NCI-H1694 treated with DMSO at 0.1 percent for 48 hours (cell line): ENCODE measurements at places on chromosomes 6 and 20.
A peak's percentile ranks its signal among the peaks of the same experiment; 100 is the strongest.

DNA sequence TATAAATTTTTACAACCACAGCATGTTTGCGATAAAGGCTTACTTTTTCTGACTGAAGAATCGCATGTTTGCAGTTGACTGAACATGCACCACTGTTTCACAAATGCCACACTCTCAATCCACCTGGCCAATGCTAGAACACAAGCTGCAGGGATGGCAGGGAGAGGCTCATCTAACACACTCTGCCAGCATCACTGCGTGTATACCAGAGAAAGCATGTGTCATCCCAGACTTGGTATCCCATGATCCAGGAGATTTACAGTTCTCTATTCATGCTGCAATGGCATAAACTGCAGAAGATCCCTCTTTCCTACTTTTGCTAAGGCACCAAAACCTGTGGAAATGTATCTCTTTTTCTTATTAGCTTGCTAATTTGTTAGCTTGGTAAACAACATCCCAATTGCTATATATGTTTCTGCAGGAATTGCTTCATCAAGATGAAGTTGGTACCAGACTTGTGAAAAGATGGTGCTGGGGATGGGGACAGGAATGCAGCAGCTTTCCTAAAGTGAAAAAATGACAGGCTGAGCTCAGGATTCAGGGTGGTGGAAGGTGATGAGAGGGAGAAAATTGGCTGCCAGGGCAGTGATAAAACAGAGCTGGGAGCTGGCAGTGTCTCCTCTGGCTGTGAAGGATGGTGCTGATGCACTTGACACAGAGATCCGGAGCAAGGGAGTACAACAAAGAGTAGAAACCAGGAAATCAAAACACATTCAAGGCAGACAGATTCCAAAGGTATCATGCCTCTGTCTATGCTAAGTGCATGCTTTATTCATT, 186.9 kb downstream of the HIVEP2 start:
- no peak for DNase-seq

DNA sequence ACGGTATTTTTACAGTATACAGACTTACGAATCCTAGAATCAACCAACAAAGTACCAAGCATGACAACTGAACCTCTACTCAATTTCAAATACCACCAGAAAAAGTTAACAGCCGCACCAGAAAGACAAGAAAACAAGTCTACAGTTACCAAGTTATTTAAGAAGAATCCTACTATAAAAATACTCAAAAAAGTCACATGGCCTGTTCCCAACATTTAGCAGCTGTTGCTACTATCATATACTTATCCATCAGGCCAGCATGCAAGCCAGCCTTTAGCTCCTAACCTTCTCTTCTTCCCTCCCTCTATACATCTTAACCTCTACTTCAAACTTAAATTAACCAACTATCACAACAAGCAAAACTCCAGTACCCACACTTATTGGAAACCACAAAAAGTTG, 1.9 kb downstream of the SYNCRIP start:
- DNase-seq = no peak

GRCh38 chr6:35698858-35699257, 10.1 kb upstream of the FKBP5 start:
- no peak for DNase-seq

DNA sequence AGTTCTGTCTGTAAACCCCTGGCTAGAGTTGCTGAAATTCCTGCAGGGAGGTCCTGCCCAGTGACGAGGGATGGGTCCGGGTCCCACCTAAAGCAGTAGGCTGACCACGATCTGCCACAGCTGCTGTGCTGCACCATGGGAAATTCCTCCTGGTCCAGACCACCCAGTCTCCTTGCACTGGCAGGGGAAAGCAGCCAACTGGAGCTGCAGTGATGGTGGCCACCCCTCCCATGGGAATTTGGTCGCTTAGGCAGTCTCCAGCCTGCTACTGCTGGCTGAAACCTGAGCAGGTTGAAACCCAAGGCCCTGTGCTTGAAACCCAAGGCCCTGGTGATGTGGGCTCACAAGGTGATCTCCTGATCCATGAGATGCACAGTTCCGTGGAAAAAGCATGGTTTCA, 23.9 kb upstream of the MOXD1 start:
- no peak for DNase-seq

- peak; percentile 1 for DNase-seq
These were observed 111.0 kb upstream of the TFAP2D start for GRCh38 chr6:50602292-50602691.

GRCh38 chr20:32829311-32830005, 9.7 kb downstream of the MAPRE1 start:
- no peak for DNase-seq

DNA sequence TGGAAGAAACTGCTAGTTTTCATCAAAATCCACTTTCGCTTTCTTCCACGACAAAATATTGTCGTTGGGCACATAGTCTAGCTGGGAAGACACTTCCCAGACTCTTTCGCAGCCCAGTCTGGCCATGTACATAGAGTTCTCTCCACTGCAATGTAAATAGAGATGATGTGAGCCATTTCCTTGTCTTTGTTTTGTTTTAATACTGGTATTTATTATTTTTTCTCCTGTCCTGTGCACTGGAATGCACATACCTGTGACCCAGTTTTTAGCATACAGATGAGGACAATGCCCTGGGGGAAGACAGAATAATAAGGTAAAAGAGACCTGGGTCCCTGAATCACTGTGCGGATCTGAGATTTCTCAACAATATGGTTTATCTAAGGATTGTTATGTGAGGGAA, 149.5 kb upstream of the BMP5 start:
- DNase-seq = no peak

GRCh38 chr6:84309336-84309735, 81.9 kb upstream of the CEP162 start:
- DNase-seq = no peak

GRCh38 chr6:9766240-9766915, 648.5 kb downstream of the TFAP2A start:
- no peak for DNase-seq

DNA sequence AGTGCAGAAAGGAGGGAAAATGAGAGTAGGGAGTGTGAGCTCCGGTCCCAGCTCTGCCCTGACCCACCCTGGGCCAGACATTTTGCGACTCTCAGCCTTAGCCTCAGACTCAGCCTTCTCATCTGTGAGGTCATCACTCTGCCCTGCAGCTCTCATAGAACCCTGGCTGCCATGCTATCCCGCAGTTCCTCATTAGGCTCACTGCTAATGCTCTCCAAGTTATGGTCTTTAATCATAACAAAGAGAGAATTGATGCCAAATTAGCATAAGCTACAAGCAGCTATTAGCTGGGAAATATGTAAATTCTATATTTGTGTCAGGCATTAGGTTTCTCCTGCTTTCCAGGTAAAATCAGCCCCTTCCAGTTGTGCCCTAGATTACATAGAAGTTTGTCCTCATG, 46.5 kb upstream of the MLN start:
- no peak for DNase-seq

DNA sequence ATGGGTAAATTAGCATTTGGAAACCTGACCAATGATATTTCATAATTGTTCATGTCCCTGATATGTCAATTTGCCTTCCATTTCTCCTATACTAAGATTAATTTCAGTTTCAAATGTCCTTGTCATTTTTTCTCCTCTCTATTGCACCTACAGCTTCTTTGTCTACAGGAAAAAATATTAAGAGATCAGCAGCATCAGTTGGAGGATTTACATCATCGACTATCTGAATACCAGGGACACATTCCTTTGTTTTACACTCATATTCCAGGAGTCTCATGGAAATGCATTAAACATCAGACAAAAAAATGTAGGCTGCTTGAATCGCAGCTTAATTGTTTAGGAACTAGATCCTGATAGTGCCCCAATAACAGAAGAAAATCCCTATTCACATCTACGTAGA, 188.2 kb downstream of the PRKN start:
- DNase-seq = no peak

GRCh38 chr6:166758136-166758704, 131.2 kb upstream of the RPS6KA2 start:
- no peak for DNase-seq

- no peak for DNase-seq
These were observed 180.6 kb upstream of the STXBP5 start for GRCh38 chr6:147023581-147023980.

- peak; percentile 13 for DNase-seq
These were observed 65.4 kb upstream of the MAFB start for GRCh38 chr20:40754339-40754943.

- DNase-seq = no peak
These were observed 45.1 kb downstream of the OGFRL1 start for GRCh38 chr6:71333697-71334096.

DNA sequence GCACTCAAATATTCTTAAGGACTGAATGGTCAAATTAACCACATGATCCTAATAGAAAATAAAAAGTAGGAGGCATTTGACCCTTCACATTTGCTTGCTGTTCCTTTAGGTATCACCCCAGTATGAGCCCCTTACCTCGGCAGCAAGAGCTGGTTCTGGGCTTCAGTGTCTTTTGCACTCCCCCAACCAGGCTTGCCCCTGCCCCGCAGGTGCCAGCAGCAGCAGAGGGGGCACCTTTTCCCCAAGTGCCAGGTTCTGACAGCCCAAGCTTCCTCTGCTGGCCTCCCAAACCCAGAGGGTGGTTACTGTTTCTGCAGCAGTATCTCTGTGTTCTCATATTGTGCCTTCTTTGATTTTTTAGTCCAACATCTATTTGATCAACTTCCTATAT, 23.2 kb downstream of the UBE2V1 start:
- DNase-seq = no peak

DNA sequence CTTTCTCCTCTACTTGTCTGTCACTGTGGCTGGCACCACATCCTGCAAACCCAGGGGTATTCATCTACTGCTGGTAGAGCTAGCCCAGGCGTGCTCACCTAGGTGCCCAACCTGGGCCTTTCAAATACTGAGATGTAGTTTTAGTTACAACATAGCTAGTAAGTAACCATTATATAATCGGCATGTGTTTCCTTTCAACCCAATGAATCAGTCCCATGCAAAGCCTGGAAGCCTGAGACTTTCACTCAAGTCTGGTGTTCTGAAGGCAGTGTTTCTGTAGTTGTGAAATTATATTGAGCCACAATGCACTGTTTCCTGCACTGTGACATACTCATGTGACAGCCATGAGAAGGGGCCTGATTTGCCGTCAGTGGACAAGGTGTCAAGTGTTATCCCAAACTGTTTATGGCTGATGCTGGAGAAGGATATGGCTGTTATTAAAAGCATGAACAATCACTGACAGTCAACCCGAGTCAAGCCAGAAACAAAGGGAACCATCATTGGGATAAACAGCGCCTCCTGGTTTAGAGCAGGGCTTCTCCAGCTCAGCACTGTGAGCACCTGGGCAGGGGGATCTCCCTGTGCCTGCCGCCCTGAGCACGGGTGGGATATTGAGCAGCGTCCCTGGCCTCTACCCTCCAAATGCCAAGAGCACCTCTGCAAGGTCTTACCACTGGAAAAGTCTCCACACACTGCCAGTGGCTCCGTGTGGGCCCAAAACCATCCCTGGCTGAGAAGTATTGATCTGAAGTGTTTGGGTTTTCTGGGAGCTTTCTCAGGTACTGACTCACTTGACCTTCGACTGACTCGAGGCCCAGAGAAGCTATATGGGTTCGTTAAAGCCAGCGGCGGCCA, 1.6 kb downstream of the PSMA7 start:
- DNase-seq = peak; percentile 17

DNA sequence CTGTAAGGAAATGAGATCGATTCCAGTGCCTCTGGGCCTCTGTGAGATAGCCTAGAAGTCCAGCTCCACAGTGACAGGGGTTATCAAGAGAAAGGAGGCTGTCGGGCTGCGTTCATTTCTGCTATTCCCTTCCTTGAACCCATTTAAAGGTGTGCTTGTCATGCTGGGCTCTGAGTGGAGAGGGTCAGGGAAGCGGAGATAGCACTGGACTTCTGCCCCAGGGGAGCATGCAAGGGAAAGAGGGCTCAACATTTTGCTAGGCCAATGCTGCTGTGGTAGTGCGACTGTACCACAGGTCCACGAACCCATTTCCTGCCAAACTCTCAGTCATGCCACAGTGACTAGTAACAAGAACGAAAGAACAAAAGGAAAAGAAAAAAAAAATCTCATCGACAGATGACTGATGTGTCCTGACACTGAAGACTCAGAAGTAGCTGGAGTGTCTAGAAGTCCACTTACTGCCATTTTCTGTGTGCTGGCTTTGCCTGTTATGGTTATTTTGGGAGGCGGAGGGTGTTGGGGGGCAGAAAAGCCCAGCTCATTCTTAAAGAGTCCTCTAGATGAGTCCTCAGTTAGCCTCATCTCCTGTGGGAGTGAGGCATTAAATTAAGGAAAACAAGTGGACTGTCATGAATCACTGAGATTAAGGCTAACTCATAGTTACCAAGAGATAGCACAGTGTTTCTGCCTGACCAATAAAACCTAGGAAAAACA, 8.1 kb downstream of the NEDD9 start:
- no peak for DNase-seq

DNA sequence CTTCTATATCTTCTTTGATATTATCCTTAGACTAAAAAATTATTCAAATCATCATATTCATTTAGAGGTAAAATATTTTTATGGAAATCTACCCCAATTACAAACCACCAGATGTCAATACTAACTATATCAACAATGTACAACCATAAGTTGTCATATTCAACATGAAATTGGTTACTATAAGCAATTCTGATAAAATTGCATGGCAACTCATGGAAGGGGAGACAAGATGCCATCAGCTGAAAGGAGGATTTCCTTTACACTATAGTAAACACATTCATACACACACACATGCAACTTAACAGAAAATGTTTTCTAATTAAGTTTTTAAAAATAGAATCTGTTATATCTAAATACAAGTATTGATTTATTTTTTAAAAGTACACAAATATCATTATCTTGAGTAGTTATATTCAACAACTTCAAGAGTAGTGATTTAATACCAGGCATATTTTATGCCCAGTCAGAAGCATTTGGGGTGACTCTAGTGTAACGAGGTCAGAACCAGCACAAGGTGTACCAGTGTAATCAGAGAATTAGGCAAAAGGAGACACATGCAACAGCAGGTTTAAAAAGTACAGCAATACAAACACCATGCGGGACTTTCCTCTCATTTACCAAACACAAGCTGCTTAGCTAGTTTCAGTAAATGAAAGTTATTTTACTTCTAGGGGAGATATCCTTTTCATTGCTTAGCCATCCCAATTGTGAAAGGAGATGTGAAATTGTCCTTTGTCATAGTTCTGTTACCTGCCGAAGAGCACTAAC, 1.0 kb downstream of the FILIP1 start:
- DNase-seq = no peak
